A549 treated with CpdA at 1 μM for 4 hours (cell line): ENCODE measurements at places on chromosomes 3 and 15. TPM values are rescaled to one million over a fixed set of nuclear protein-coding genes. Genes with fewer than 3 reads are reported as not detected.

The KNG1 gene
- not detected in 5 replicates for total RNA-seq

The KY gene
- total RNA-seq, result 0.06 to 0.15 TPM (median 0.08 TPM) in 5 replicates

The FANCD2OS gene
- total RNA-seq, result not detected in 5 replicates

The MYO5C gene
- total RNA-seq, result 4.4 to 6.3 TPM (median 5.2 TPM) in 5 replicates

The BUB1B gene
- total RNA-seq, result 28.2 to 33.9 TPM (median 30.0 TPM) in 5 replicates

The NMNAT3 gene
- total RNA-seq, result 0.96 to 1.8 TPM (median 1.4 TPM) in 5 replicates

The ZNF80 gene
- not detected in 5 replicates for total RNA-seq

The PSMD6 gene
- total RNA-seq, result 75.9 to 83.2 TPM (median 78.9 TPM) in 5 replicates
